ENCODE measurements at places on chromosomes 7 and 10.

DNA sequence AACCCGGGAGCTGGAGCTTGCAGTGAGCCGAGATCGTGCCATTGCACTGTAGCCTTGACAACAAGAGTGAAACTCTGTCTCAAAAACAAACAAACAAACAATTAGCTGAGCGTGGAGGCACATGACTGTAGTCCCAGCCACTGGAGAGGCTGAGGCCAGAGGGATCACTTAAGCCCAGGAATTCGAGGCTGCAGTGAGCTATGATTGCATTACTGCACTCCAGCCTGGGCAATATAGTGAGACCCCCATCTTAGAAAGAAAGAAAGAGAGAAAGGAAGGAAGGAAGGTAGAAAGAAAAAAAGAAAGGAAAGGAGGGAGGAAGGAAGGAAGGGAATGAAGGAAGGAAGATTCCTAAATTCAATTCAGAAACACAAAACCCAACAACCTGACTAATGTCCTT, 141.3 kb upstream of the TNRC18 start:
- DNase-seq: no peak

GRCh38 chr10:70222340-70222794, 10.9 kb downstream of the PPA1 start:
- DNase-seq: no peak

GRCh38 chr7:41065663-41066062, 637.2 kb downstream of the INHBA start:
- DNase-seq: no peak

- no peak for DNase-seq
Measured at GRCh38 chr7:42348631-42349030, 111.6 kb upstream of the GLI3 start.

- no peak for DNase-seq
Measured at GRCh38 chr7:151671514-151671913, 151.8 kb upstream of the RHEB start.

Measured in cardiac fibroblast (primary cell).